ENCODE measurements at places on chromosomes 6 and 20.

GRCh38 chr20:23241416-23241815 is 109.2 kb upstream of the NXT1 start:
- no peak for DNase-seq

GRCh38 chr20:20261159-20261558 is 106.7 kb upstream of the INSM1 start:
- no peak for DNase-seq

DNA sequence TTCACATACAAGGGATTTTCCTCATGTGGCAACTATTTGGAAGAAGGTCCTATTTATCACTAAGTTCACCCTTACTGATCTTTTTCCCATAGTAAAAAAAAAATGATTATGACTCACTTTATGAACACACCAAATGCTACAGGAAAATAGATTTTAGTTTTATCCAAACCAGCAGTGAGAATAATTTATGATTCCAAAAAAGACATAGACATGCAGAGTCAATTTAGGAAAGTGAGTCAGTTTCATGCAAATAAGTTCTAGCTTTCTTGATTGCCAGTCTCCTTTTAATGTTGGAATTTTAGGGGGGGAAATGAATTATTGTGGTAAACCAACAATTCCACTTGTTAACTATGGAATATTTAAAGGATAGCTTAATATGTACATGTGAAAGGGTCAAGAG is 64.0 kb upstream of the RNF146 start:
- no peak for DNase-seq

DNA sequence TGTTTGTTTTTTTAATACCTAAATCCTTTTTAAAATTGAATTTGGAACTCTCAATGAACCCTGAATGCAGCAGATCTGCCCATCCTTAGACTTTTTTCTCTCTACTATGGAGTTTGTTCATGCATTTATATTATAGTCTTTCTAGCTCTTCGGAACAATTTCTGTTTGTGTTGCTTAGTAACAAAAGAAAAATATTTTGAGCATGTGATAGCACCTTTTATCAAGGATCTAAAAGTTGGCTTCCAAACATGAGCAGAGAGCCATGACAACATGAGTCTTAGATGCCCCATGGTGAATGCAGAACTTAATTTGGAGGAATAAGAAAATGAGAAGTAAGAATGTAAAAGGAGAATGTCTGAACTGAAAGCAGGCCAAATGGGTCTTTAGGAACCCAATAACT is 133.7 kb downstream of the EDN1 start:
- peak; percentile 6 for DNase-seq

- peak; percentile 81 for DNase-seq
Measured at GRCh38 chr20:62357187-62357667, 9.9 kb downstream of the LAMA5 start.

GRCh38 chr6:34094474-34095135 is 51.3 kb downstream of the GRM4 start:
- DNase-seq: no peak

GRCh38 chr6:41642960-41643898 is 5.0 kb downstream of the MDFI start:
- DNase-seq: no peak

- DNase-seq: no peak
Measured at GRCh38 chr6:23006656-23007055, 437.3 kb downstream of the HDGFL1 start.

GRCh38 chr6:37569743-37570481 is 70.2 kb upstream of the CCDC167 start:
- DNase-seq: no peak

Measured in NCI-H226 (cell line).